ENCODE measurements at places on chromosomes 6 and 20.

DNA sequence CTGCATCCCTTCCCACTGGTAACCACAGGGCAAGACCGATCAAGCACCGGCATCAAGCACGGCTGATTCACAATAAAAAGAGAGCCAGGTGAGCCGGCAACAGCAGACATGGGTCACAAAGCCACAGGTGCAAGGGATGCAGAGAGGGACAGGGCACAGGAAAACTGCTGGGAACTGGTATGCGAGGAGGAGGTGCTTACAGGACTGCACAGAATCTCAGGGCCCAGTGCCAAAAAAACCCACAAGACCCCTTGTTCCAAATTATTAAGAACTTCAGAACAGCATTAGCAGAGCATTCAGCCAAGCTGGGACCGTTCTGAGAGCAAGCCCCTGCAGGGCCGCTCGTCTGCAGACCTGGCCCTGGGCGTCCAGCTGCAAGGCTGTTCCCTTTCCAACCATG is 35.4 kb downstream of the BFSP1 start:
- no peak for DNase-seq

DNA sequence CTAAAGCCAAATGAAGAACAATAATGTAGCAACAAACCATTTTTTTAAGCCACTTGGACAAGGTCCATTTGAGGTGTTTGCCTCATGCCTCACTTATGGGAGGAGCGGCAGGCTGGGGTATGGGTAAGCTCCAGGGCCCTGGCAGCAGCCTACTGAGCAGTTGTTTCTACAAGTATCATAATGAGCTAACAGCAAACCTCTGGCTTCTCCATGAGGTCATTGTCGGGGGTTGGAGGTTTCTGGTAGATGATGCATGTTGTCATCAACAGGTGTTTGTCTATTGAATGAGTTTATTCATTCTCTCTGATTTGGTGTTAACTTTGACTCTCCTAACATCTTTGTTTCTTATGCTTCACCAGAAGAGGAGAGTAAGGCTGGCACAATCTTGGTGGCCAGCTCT is 150.7 kb downstream of the TBC1D7 start:
- DNase-seq: no peak

GRCh38 chr20:7520361-7520760 is 419.9 kb downstream of the HAO1 start:
- DNase-seq: no peak

DNA sequence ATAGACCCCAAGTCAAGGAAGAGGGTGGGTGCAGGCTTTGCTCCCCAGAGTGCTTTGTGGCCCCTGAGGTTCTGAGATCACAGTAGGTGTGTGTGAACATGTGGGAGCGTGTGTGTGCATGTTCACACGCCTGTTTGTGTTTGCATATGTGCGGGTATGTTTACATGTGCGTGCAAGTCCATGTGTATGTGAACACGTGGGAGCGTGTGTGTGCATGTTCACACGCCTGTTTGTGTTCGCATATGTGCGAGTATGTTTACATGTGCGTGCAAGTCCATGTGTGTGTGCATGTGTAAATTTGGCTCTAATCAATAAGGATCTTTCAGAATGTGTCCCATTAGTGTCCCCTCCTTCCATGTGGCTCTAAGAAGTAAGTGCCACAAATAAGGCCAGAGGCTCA is 41.4 kb upstream of the PCMTD2 start:
- DNase-seq: no peak

GRCh38 chr6:69096681-69097080 is 461.6 kb downstream of the ADGRB3 start:
- no peak for DNase-seq

DNA sequence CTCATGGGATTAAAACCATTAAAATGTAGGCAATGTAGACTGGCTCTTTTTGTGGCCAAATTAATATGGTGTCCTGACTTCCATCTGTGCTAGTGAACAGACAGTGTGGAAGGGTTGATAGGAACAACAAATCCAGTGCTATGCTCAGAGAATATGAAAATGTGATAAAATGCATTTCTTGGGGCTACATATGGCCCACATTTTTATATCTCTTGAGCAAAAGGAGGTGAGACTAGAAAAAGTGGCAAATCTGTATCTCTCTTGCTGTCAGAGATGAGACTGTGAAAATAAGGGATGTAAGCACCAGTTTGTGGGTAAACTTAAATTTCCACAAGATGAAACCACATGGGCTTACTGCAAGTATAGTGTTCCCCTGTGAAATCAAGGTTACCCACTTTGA is 162.1 kb downstream of the PHF3 start:
- DNase-seq: no peak

DNA sequence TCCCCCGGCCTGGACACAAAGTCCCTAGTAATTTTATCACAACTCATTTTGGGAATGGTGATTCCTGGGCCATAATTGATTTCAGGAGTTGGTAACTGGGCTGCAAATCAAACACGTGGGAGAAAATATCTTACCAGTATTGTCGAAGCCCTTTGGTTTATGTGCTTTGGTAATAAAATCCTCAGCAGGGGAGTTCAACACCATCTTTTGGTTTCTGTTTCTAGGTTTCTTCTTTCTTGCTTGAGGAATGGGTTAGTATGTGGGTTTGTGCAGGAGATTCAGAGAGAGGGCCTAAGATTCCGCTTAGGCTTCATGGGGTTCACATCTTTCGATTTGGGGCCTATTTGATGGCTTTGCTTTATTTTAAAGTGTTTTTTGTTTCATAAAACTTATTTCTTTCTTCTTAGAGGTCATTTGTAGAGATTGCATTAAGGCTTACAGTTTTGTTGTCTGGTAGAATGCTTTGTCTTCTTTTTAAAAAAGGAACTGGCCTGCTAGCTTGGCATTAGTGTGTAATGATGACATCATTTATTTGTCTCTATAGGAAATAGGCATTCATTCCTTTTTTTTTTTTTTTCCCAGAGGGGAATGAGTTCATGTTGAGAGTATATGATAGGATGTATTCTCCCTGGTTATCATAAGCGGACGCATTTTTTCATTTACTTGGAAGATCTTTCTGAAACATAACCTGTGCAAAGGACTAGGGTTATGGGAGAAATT is 45.8 kb downstream of the CYP24A1 start:
- DNase-seq: no peak

- DNase-seq: no peak
These were observed 1.6 kb upstream of the DBNDD2 start for GRCh38 chr20:45406260-45407066.

Data from NT2/D1 (cell line).